ENCODE measurements at places on chromosomes 1 and 21.

DNA sequence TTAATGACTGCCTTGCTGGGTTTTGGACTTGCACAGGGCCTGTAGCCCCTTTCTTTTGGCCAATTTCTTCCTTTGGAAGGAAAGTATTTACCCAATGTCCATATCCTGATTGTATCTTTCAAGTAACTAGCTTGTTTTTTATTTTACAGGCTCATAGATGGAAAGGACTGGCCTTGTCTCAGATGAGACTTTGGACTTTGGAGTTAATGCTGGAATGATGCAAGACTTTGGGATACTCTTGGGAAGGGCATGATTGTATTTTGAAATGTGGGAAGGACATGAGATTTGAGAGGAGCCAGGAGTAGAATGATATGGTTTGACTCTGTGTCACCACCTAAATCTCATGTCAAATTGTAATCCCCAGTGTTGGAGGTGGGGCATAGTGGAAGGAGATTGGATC, 140.1 kb downstream of the C1orf94 start:
- no peak for DNase-seq

DNA sequence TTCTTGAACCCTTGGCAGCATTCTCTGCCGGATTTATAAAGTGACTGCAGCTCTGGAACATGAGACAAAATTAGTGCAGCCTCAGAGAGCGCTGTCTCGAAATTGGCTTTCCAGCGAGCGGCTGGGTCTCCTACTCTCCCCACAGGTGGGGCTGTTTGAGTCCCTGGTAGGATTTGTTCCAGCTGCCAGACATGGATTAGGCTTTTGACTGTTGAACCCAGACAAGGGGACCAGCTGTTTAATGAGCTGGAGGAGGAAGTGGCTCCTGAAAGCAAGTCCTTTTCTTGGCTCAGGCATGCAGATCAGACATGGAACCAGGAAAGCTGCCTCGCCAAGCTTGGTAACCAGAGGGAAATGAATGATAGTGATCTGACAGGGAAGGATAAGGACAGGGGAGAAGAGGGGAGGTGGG, 69.6 kb downstream of the UBIAD1 start:
- no peak for DNase-seq

GRCh38 chr1:2789986-2790581, 11.4 kb downstream of the TTC34 start:
- no peak for DNase-seq

DNA sequence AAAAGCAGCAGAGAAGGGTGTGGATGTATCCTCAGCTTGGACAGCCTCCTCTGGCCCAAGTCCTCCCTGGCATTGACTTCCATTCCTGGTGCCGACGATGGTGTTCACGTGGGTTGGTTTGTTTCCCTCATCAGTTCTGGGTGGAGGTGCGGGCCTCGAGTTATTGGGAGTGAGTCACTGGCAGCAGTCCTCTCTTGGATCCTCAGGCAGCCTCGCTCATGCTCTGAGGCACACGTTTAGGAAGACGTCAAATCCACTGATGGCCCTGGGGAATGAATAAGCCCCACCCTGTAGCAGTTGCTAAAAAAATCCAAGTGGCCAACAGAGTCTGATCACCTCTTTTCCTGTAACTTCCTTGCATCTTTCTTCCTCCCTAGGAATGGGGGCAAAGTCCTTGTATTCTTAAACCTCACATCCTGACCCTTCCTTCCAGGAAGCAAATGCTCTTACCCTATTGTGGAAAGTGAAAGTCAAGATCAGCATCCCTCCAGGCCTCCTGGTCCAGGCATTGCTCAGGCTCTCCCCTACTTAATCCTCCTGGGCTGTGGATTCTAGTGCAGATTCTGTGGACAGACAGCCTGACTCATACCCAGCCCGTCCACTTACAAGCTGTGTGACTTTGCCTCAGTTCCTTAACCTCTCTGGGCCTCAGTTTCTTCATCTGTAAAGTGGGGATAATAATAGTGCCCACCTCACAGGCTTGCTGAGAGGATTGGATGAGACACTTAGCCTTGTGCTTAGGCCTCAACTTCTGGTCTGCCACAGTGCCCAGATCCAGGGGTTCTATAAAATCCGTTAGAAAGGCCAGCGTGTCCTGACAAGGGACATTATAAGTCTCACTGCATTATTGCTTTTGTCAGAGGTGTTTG, 111.1 kb downstream of the TLR5 start:
- no peak for DNase-seq

DNA sequence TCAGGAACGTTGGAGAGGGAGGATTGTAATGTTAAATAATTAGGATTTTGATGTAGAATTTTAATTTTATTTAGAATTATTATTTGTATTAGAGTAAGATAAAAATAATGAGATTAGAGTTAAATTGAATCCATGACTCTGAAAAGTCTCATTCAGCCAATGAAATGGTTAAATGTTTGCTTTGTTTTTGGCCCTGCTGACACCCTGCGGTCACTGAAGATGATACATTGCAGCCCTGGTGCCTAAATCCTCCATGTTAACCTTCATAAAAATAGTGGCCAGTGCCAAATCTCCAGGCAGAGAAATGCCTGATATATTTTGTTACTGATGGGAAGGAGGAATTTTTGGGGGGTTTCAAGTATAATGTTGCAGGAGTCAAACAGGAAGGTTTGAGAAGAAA, 27.3 kb upstream of the RLF start:
- DNase-seq: no peak

GRCh38 chr21:29585462-29585861, 286.7 kb downstream of the BACH1 start:
- DNase-seq: no peak

GRCh38 chr1:42282867-42283583, 52.0 kb downstream of the FOXJ3 start:
- DNase-seq: no peak

- no peak for DNase-seq
Observed at GRCh38 chr1:247216261-247216660, 39.6 kb upstream of the VN1R5 start.

DNA sequence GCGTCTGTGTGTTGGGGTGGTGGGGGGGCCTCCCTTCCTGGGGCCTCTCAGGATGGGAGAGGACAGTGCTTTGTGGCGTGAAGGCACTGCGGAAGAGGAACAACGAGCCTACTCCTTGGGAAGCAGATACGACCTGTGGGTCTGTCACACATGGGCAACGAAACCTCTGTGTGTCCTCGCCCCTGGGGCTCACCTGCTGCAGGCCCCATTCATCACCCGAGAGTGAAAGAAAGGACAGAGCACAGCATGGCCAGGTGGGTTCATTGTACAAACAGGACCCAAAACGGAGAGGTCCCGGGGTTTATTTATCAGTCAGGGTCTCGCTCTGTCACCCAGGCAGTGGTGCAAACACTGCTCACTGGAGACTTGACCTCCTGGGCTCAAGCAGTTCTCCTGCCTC, 40.1 kb upstream of the LIN9 start:
- no peak for DNase-seq

- no peak for DNase-seq
Observed at GRCh38 chr1:184392067-184392466, 5.2 kb downstream of the C1orf21 start.

GRCh38 chr1:67723620-67724019, 38.6 kb downstream of the GADD45A start:
- DNase-seq: no peak

GRCh38 chr1:158035976-158036583, 42.6 kb downstream of the KIRREL1 start:
- DNase-seq: no peak
